ENCODE measurements at places on chromosomes 1 and 21.

DNA sequence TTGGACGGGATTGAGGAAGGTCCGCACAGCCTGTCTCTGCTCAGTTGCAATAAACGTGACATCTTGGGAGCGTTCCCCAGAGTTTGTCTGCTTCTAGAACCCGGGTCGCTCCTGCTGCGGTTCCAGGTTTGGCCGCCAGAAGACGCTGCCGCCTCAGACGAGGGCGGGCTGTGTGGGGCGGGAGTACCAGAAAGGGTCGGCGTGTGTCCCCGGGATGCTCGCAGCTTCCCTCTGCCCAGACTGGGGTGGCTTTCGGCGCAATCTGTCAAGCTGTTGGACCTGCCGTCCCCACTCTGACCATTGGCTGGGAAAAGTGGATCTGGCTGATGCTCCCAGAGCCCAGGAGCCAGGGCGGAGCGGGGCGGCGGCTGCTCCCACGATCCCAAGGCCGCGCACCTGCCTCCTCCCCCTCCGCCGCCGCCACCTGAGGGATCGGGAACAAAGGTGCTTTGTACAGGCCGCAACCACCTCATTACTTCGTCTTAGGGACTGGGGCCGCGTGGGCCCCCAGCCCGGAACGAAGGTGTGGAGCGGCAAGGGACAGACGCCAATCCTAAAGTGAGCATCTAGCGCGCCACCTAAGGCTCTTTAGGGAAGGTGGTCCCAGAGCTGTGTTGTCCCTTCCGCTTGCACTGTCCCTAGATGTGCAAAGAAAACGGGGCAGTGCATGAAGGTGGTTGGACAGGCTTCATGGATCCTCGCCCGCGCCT, 683 bp upstream of the EFNA4 start:
- peak; percentile 60 for DNase-seq

DNA sequence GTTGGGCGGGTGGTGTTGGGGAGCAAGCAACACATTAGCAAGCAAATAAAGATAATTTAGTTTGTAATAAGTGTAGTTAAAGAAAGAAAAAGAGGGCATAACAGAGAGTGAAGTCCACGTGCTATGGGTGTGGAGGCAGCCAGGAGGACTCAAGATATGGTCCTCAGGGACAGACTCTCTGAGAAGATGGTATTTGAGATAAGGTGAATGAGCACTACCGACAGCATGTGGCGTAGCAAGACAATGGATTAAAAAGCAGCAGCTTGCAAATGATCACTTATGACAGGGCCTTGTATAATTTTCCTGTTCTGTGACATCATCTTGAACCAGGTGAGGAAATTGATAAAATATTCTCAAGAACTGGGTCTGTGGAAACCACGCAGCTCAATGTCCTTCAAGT, 487.8 kb downstream of the PCP4 start:
- DNase-seq: no peak

DNA sequence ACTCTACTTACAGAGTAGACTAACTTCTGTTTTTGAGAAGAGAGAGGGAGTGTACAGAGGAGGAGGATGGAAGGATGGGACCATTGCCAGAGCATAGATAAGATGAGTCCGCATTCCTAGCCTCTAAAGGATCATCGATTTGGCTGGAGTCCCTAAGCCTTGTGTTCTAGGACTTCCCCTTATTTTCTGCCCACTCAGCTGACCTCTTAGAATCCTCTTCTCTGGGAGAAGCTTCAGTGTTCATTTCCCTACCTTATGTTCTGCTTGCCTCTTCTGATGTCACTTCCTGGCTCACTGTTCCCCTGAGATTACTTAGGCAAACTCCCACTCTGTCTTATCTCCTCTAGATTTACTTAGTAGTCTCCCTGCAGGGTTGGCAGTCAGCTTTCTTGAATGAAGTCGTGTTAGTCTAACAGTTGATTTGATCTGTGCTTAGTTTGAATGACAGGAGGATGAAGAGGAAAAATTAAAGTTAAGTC, 156.7 kb downstream of the SYT2 start:
- no peak for DNase-seq

DNA sequence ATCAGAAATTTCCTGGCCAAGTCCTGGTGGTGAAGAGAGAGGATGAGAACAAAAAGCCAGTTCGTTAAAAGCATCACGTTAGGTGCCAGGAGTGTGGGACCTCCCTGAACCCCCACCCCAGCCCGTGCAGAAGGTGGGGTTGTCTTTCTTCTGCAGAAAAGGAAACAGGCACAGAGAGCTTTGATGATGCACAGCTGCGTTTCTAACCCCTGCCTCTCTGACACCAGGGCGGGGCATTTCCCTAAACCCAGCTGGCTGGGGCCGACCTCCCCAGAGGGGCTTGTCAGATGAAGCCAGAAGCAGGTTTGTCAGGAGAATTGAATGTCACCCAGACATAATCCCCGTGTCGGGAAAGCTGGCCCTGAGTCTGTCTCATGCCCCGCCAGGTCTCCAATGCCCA, 189.3 kb upstream of the EDN2 start:
- DNase-seq: peak; percentile 20

DNA sequence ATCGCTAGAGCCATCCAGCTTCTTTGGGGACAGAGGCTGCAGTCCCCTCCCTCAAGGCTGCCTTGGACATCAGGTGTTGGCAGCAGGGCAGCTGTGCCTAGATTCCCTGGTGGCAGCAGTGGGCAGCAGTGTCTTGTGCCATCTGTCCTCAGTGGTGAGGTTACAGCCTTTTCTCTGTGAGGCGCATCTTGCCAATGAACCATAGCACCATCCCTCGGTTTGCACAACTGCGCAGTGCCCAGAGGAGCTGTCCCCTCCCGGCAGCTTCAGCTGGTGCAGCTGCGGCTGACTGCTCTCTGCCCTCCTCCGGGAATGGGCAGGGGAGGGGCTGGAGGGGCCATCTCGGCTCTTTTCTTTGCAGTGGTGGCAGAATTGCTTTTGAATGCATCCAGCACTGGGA, 59.0 kb upstream of the C8B start:
- no peak for DNase-seq

DNA sequence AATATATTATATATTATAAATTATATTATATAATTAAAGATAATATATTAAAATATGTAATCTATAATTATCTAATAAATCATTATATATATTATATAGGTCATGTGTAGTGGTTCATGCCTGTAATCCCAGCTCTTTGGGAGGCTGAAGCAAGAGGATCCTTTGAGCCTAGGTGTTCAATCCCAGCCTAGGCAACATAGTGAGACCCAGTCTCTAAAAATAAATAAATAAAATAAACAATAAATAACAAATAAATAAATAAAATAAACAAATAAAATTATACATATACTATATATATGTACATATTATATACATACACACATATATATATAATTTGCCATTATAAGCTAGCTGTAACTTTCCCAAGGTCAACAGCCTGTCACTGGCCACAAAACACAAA, 277.7 kb downstream of the SETD4 start:
- DNase-seq: no peak
